ENCODE measurements at places on chromosomes 3 and 15.

DNA sequence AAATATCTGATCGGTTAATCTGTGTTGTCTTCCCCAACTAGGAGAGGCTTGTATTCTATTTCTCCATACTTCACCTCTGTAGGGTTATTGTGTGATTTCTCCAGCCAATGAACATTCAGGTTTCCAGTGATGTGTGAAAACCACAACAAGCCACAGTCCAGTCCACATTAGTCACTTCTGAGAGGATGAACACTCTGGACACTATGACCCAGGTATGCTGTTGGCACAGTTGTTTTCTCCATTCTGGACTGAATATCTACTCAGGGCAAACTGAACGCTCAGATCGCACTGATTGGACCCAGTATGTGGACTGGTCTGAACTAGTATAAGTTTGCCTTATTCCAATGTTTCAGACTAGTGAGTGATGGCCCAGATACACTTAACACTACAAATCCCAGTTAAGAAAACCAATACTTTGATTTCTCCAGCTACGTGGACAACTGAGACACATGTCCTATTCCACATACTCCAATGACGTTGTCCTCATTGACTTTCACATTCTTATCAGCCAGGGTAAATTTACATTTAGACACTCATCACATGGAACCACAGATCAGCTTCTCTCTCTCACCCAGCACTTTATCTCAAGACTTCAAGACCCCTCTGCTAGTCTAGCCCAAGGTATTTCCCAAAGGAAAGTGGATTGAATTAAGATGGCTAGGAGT lies 587.4 kb upstream of the SGO1 start:
- DNase-seq, result no peak

- no peak for DNase-seq
Observed at GRCh38 chr3:107910713-107911259, 180.0 kb downstream of the CD47 start.

DNA sequence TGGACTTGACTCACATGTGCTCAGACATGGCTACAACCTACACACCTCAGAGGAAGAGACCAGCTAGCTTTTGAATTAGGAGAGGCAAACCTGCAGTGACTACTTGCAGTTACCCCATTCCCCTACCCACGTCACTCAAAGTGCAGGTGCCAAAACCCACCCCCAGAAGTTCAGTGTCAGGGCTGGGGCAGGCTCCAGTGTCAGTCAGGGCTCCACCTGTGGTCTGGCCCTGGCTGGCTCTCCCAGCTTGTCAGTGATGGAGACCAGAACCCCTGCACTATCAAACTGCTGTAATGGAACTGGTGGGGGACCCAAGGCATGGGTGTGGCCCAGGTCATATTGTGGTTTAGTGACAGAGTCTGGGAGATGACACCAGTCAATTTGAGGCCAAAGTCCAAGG lies 32.6 kb upstream of the SLC41A3 start:
- no peak for DNase-seq

GRCh38 chr3:106341586-106342162 lies 472.9 kb upstream of the CBLB start:
- no peak for DNase-seq

DNA sequence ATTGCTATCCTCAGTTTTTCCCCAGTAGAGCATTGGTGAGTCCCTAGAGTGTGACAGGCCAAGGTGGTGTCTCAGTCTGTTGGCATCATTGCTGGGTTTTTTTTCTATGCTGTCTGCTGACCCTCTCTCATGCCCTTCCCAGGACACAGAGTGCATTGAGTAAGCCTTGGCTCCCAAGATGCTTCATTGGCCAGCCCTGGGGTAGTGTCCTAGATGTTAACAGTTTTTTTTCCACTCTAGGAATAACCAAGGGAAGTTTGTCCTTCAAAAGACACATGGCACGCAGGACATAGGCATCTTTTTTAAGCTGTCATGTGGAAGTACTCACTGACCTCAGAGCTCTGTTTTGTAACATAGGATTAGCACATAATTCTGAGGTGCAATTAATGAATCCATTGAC lies 19.5 kb downstream of the ADAMTSL3 start:
- no peak for DNase-seq

DNA sequence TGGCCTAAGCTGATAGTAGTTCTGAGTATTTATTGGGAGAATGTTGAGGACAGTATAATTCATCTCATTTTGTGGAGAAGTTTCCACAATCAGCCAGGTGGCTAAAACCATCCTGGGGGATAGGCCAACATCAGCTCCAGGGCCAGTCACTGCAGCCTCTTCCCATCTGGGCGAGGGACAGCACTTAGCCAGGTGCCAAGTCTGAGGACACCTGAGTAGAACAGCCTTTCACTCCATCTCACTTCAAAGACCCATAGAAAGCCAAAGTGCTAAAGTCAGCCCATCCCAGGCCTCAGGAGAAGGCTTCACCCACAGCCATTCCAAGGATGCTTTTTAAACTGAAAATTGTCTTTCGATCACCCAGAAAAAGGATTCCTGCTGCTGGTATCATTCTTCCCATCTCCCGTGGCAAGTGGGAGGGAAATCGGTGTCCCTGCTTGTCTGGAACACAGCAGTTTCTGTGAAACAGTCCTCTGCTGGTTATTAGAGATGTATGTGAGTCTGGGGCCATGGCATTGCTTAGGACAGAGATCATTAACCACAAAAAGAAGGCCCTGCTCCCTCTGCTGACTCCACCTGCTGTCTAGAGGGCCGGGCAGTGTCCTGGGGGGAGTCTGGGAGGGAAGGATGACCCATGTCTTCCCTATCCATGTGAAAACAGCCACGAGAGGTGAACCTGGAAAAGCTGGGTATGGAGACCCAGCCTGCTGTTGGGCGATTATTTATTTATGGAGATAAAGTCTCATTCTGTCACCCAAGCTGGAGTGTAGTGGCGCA lies 9.6 kb downstream of the CALML4 start:
- DNase-seq, result no peak

GRCh38 chr3:74033381-74033780 lies 408.6 kb upstream of the PDZRN3 start:
- no peak for DNase-seq

GRCh38 chr15:68423359-68424296 lies 8.3 kb downstream of the ITGA11 start:
- no peak for DNase-seq

- no peak for DNase-seq
Observed at GRCh38 chr15:64050281-64051092, 4.2 kb upstream of the DAPK2 start.

GRCh38 chr3:192239956-192240355 lies 487.4 kb downstream of the FGF12 start:
- no peak for DNase-seq

GRCh38 chr15:73723191-73723590 lies 30.0 kb downstream of the INSYN1 start:
- no peak for DNase-seq

DNA sequence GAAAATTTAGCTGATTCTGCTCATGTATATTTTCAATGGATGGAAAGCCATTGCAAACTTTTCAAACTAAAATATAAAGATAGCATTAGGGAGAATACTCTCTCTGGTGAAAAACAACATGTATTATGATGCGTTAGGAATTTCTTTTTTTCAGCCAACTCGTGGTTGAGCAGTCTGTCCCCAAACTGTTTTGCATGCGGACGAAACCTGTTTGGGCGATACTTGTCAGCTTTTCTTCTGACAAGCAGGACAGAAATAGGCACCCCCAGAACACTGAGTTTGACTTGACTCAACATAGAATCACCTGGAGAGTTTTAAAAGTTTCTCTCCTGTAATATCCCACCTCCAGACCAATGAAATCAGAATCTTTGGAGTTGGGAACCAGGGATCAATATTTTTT lies 417.5 kb upstream of the TPRG1 start:
- no peak for DNase-seq

DNA sequence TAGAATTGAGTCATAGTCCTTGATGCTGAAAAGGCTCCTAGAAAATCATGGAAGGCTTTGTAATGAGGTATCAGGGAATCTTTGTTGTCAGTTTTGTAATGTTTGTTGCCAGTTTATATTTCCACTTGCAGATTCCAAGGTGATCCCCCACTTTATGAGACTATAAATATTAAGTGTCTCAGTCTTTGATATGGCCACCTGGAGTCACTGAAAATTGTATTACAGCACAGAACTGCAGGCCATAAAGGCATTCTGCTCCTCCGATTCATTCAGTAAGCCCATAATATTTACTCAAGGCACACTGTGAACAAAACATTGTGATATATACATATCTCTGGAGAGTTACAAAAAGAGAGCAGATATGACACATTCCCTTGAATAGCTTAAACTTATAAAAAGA lies 457.8 kb upstream of the ZNF385D start:
- DNase-seq, result no peak

- no peak for DNase-seq
Observed at GRCh38 chr3:194690501-194691372, 5.1 kb downstream of the FAM43A start.

GRCh38 chr3:171192176-171192854 lies 165.8 kb upstream of the SLC2A2 start:
- peak; percentile 74 for DNase-seq

GRCh38 chr3:98359993-98360675 lies 6.5 kb downstream of the OR5K4 start:
- DNase-seq, result peak; percentile 1

GRCh38 chr3:25433868-25434267 lies 5.8 kb downstream of the RARB start:
- no peak for DNase-seq

GRCh38 chr3:12750223-12750622 lies 8.8 kb downstream of the TMEM40 start:
- peak; percentile 84 for DNase-seq

GRCh38 chr3:141275032-141275422 lies 43.4 kb downstream of the PXYLP1 start:
- DNase-seq, result peak; percentile 33

DNA sequence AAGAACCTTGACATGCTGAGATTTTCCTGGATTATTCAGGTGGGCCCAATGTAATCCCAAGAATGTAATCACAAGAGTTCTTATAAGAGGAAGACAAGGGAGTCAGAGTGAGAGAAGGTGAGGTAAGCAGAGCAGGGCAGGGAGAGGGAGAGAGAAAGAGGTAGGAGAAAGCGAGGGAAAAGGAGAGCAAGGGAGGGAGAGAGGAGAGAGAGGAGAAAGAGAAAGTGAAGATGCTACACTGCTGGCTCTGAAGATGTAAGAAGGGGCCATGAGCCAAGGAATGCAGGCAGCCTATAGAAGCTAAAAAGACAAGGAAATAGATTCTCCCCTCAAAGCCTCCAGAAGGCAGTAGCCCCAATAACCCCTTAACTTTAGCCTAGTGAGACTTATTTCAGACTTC lies 28.7 kb upstream of the FAM98B start:
- DNase-seq, result no peak

DNA sequence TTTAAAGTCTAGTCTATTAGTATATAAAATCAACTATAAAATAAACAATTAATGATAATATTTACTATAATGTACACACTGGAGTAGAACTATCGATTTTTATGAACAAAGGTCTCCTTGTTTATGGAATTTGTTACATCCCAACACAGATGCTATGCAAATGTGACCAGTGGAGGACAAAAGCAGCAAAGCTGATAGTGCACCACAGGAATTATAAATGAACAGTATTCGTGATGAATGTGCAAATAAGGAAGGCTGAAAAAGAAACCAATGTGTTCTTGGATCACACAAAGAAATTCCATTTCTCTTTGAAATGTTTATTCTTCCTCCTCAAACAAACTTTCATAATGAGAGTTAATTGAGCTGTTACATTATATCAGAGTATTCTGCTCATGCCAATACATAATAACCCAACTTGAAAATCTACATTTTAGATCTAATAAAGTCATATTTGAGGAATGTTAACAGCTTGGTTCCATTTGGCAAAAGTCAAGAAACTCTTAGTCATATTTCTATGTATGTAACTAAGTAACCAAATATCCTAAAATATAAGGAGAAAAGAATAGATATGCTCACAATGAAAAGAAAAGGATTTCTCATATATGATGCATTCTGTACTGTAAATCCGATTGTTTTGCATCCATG lies 79.3 kb downstream of the NEK10 start:
- peak; percentile 57 for DNase-seq

DNA sequence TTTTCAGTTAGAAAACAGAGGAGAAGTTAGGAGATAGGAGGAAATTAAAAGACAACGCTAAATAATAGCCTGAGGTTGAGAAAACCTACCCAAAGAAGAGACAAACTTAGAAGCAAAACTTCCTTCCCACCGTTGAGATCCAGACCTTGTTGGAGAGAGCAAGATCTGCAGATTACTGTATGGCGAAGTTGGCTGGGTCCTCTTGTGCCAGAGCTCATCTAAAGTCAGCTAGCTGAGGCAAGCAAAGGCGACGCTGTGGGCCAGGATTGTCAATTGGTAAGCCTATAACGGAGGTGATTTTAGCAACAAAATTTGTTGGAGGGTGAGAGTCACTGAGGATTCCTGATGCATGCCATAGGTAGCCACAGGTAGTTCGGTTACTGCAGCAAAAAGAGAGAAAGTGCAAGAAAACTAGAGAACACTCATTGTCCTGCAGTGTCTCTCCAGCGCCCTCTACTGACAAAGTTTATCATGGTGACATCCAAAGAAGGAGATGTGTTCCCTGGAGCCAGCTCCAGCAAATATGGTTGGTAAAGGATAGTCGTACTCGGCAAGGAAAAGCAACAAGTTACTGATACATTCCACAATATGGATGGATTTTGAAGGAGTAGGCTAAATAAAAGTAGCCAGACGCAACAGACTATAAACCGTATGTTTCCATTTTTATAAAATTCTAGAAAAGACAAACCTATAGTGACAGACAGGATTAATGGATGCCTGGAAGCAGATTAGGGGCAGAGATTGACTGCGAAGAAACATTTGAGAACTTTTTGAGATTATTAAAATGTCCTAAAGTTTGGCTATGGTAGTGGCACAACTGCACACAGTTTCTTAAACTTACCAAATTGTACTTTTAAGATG lies 9.8 kb upstream of the OR5K4 start:
- DNase-seq, result peak; percentile 32

DNA sequence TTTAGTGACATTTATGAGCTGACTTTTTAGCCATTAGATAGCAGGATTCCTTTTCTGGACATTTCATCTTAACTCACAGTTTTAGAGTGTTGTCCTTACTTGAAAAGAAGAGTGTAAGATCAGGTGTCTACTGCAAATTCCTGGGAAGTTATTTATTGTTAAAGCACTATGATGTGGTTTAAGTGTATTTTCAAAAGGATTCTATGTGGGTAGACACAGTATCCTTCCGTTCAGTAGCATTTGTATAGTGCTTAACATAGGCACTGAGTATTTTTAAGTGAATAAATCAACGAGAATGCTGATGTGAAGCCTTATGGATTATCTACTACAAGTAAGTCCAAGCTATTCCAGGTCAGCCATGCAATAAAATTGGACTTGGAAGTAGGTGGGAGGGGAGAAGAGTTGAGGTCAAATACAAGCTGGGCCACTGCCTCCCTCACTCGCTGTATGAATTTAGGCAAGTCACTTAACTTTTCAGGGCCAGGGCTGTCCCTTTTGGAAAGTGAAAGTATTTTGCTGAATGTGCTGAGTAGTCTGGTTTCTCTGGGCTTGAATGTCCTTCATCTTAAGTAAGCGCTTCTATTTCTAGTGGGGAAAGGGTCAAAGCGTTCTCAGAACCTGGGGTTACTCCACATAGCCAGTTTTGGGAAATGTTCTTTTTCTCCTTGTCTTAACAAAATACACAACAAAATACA lies 48.6 kb downstream of the GAP43 start:
- DNase-seq, result no peak
